NCI-H460 (cell line): ENCODE measurements at places on chromosomes 5 and 9.

DNA sequence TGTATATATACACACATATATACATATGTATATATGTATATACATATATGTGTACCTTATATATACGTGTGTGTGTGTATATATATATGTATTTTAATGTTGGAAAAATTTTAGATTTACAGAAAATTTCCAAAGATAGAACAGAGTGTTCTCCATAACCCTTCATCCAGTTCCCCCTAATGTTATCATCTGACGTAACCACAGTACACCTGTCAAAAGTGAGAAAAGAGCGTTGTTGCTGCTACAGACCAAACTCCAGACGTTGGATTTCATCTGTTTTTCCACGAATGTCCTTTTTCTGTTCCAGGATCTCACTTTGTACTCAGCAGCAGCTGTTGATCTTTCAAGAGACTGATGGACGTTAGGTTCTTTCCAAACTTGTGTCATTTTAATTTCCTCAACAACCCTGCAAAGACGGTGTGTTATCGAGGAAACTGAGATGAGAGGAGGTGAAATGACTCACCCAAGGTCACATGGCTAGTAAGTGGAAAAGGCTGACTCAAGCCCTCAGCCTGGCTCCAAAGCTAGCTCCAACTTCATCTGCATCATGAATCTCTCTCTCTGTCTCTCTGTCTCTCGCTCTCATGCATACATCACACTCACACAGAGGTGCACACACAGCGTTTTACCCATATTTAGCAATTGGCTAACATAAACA lies 17.0 kb upstream of the NTNG2 start:
- no peak for DNase-seq

DNA sequence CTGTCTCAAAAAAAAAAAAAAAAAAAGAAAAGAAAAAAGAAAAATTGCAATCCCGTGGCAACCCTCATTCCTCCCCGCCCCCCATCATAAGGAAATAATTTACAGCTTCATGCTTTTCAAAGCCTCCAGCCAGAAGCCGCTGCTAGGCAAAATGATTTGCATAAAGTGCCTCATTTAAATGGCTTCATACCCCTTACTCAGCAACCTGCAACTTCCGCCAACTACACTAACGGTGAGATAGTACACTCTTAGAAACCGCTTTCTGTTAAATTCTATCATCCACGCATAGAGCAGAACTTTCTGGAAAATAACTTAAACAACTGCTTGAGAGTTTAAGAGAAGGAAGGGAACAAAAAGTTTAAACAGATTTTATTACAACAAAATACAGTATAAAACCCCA lies 17.8 kb downstream of the SERINC5 start:
- DNase-seq = no peak

DNA sequence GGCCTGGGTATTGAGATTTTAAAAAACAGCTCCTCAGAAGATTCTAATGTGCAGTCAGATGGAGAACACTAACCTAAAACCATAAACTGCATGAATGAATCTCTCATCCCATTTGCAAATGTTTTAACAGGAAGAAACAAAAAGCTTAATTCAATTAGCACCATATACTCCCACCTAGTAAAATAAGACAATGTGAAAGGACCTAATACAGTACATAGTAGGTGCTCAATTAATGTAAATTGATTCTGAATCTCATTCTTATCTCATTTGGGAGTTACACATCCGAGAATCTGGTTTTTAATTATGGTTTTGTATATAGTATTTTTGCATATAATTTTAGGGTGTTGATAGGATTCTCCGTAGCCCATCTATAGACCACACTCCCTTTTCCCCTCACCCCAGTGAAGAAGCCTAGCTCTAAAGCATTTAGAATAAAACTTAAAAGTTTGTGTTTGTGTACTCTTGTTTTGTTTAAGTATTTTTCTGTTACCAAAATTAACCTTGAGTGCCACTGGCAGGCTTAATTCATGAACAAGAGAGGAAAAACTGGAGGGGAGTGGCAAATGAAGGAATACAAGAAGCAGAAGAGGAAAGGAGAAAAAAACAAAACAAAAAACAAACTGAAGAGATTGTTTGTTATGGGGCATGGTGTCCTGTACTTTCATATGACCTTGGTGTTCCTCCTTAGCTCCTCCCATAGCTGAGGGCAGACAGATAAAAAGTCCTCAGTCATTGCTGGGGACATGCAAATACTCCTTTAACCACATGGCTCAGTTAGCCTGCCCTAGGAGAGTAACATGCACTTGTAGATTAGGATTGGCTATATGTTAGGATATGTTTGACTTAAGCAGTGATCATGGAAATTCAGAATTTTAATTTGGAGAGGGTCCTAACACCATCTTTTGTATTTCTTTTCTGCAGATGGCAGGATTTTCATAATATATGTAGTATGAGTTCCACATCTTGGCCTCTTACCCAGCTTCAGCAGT lies 1.2 kb downstream of the RNF14 start:
- DNase-seq = peak; percentile 15

DNA sequence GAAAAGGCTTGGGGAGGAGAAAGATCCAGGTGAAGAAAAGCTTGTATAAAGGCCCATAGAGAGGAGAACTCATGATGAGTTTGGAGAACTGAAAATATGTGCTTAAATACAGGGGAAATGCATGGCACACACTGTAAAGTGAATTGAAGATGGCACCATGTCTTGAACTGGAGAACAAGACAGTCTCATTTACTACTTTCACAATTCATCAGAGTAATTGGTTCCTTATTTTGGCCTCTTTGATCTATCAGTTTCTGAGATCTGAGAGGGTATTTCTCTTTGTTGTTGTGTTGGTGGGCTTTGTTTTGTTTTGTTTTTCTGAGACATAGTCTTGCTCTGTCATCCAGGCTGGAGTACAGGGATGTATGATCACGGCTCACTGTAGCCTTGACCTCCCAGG lies 98.2 kb downstream of the CEMIP2 start:
- DNase-seq = no peak

DNA sequence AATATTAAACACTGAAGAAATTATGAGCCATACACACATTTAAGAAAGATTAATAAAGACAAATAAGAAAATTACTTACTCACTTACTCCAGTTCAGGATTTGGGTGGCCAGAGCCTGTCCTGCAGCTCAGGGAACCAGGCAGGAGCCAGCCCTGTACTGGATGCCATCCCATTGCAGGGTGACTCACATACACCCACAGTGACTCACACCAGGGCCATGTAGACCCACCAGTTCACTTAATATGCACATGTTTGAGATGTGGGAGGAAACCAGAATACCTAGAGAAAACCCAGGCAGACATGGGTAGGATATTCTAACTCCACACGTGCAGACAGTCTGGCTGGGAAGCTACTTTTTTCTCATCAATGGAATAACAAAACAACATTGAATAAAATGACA lies 49.6 kb upstream of the ADRB2 start:
- DNase-seq = no peak
